ENCODE measurements at places on chromosomes 2 and 18. TPM values are rescaled to one million over a fixed set of nuclear protein-coding genes. Genes with fewer than 3 reads are reported as not detected.
A peak's percentile ranks its signal among the peaks of the same experiment; 100 is the strongest.

The SPRED2 gene
- total RNA-seq = 2.8 TPM

DNA sequence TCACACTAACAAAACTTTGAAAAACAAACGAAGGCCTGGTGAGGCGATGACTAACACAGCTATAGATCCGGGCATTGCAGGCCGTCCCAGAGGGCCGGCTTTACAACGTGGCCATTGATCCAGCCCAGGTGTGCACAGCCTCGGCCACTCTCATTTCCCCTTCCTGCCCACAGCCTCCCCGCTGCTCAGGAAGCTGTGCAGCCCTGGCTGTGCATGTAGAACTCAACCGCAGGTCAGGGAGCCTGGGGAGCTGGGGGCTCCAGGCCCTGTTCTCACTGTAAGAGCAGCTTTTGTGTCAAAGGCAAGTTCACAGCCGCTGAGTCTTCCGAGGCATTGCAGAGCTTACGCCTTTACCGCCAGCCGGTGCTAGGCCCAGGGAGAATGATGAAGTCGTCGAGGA lies 87.2 kb downstream of the LONRF2 start:
- H3K36me3 ChIP-seq = no peaks in the 10 kb centered on the region
- H3K4me1 ChIP-seq = peaks cover 26% of the 10 kb centered on the region
- no peak overlapping the region for H3K27ac ChIP-seq
- peak; percentile 5 for DNase-seq
- H3K4me3 ChIP-seq = no peak overlapping the region

The HDLBP gene
- total RNA-seq = 82.0 TPM

DNA sequence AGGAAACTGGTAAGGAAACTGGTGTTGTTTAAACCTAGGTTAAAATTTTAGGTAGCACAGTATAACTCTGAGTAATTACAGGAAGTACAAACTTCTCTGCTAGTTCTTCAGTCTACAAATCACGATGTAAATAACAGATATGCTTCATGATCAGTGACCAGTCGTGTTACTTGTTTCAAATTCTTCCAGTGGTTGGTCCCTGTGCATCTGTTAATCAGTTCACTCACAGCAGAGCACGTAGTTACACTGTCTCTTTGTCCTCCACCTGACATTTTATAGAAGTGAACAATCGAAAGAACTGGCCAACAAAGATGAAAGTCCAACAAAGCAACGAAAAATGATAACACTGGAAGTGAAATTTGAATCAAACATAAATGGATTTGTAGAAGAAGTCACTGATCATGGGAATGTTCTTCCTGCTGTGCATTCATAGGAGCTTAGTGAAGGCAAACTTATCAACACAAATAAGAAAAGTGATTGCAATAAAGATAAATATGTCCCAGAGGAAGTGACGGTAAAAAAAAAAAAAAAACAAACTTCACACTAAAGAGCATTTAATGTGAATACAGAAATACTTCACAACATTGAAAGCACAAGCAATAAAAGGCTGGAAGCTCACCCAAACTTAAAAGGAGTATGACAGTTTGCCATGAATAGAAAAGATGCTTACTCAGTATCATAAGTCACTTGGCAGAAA lies 7.0 kb downstream of the EIF2AK2 start:
- no peak for DNase-seq
- H3K27me3 ChIP-seq = no peaks in the 10 kb centered on the region
- H3K4me3 ChIP-seq = peak overlapping the region; percentile 3
- H3K4me1 ChIP-seq = peaks cover 1% of the 10 kb centered on the region
- H3K27ac ChIP-seq = no peak overlapping the region

- H3K4me3 ChIP-seq = no peak overlapping the region
- H3K36me3 ChIP-seq = no peaks in the 10 kb centered on the region
- H3K27me3 ChIP-seq = no peaks in the 10 kb centered on the region
- no peak overlapping the region for H3K27ac ChIP-seq
Observed at GRCh38 chr2:240237609-240238174, 97.2 kb upstream of the OTOS start.

DNA sequence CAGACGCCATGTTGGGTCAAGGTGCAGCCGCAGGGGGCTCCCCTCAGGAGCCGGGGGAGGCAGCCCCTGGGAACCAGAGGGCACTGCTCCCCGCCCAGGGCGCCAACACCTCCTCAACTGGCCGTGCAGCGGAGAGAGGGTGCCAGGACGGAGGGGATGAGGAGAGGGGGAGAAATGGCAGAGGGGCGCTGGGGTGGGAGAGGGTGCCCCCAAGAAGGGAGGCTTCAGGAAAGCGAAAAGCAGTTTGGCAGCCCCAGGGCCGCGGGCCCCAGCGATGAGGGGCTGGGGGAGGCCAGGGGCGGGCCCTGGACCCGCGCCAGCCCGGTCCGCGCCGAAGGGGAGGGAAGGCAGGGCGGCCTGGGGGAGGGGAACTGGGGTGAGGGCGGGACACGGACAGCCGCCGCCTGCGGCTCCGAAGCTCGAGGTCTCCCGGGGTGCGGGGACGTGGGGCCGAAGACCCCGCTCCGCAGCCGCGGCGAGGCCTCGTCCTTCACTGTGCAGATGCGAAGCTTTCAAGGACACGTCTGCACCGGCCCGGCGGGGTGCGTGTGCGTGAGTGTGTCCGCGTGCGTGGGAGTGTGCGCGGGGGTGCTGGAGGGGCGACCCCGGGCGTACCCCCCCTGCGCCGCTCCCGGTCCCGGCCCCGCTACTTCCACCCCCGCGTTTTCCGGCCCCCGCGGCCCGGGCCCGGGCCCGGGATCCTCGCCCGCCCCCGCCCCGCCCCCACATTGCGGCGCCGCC lies 1.4 kb downstream of the DNMT3A start:
- no peak for DNase-seq
- peaks cover 59% of the 10 kb centered on the region for H3K4me1 ChIP-seq
- no peaks in the 10 kb centered on the region for H3K27me3 ChIP-seq
- H3K4me3 ChIP-seq = peak overlapping the region; percentile 44

The SERPINB10 gene
- not detected for total RNA-seq

- no peak overlapping the region for H3K27ac ChIP-seq
- H3K4me1 ChIP-seq = no peaks in the 10 kb centered on the region
- H3K4me3 ChIP-seq = no peak overlapping the region
- no peak for DNase-seq
- peaks cover 5% of the 10 kb centered on the region for H3K27me3 ChIP-seq
- no peaks in the 10 kb centered on the region for H3K36me3 ChIP-seq
Observed at GRCh38 chr2:29423061-29423666, 307.9 kb downstream of the CLIP4 start.

Data from CD4-positive, alpha-beta T cell (primary cell).